ENCODE measurements at places on chromosomes 12 and 14. TPM values are rescaled to one million over a fixed set of nuclear protein-coding genes. Genes with fewer than 3 reads are reported as not detected.

GRCh38 chr12:64549108-64549507 lies 61.2 kb upstream of the RASSF3 start:
- H3K27me3 ChIP-seq = no peaks in the 10 kb centered on the region
- no peaks in the 10 kb centered on the region for H3K4me1 ChIP-seq
- no peak overlapping the region for H3K27ac ChIP-seq

DNA sequence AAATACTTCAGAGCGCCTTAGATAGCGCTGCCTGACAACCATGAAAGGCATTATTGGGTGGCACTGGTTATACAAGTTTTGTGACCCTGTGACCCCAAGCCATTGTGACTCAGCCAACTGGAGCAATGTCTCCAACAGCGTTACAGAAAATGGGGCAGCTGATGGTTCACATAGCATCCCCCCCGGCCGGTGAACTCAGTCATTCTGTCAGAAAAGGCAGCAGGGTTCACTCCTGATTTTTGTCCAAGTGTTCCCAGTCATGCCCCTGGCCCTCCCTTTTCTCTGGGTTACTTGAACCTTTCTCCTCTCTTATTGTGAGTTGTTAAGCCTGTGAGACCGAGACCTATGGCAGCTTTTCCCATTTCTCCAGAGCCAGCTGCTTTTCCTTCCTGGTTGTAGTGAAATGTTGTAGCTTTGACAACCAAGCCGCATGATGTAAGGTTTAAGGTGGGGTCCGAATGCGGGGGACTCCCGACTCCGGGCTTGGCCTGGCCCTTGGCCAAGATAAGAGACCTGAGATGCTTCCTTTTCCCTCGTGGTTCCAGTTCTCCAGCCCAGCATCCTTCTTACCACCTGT lies 22.0 kb downstream of the CD9 start:
- peaks cover 100% of the 10 kb centered on the region for H3K4me1 ChIP-seq
- H3K4me3 ChIP-seq = no peak overlapping the region
- no peak overlapping the region for H3K27ac ChIP-seq
- peaks cover 8% of the 10 kb centered on the region for H3K36me3 ChIP-seq
- no peaks in the 10 kb centered on the region for H3K27me3 ChIP-seq

DNA sequence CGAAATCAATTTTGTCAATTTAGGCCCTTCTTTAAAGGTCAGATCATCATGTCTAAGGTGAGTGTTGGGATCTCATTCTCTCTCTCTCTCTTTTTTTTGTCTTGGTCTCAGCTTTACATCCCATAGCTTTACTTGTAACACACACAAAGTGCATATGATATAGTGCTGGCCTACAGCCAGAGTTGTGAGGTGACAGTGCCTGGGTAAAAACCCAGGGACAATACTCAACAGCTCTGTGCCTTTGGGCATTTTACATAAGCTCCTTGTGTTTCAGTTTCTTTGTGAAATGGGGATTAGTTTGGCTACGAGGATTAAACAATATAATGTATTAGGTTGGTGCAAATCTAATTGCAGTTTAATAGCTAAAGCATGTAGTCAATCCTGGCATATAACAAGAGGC lies 40.2 kb downstream of the GRIP1 start:
- no peak for DNase-seq
- H3K4me1 ChIP-seq = no peaks in the 10 kb centered on the region
- H3K27me3 ChIP-seq = no peaks in the 10 kb centered on the region
- H3K4me3 ChIP-seq = no peak overlapping the region
- H3K36me3 ChIP-seq = no peaks in the 10 kb centered on the region

DNA sequence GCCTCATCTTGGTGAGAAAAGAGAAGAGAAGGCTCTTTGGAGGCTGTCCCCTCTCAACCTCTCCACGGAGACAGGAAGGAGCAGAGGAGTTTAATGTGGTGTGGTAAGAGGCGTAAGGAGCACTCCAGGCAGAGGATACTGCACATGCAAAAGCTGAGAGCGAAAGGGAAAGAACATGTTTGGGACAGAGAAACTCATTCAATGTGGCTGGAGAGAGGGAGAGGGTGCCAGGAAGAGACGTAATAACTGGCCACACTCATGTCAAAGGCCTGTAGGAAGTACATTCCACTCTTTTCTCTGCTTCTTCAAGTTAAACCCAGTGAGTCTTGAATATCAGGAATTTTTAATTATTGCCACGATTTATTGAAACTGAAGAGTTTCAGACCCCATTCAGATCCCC lies 12.0 kb downstream of the VDR start:
- H3K4me3 ChIP-seq = no peak overlapping the region
- H3K36me3 ChIP-seq = no peaks in the 10 kb centered on the region
- no peaks in the 10 kb centered on the region for H3K27me3 ChIP-seq
- H3K4me1 ChIP-seq = no peaks in the 10 kb centered on the region
- H3K27ac ChIP-seq = no peak overlapping the region

GRCh38 chr14:52399104-52399503 lies 85.0 kb downstream of the PTGER2 start:
- no peak overlapping the region for H3K4me3 ChIP-seq
- DNase-seq = no peak
- no peaks in the 10 kb centered on the region for H3K27me3 ChIP-seq
- no peaks in the 10 kb centered on the region for H3K36me3 ChIP-seq
- H3K4me1 ChIP-seq = peaks cover 35% of the 10 kb centered on the region

- no peak overlapping the region for H3K4me3 ChIP-seq
- H3K4me1 ChIP-seq = no peaks in the 10 kb centered on the region
- H3K27ac ChIP-seq = no peak overlapping the region
- no peak for DNase-seq
- H3K27me3 ChIP-seq = no peaks in the 10 kb centered on the region
Observed at GRCh38 chr14:30651937-30652336, 29.8 kb downstream of the SCFD1 start.

DNA sequence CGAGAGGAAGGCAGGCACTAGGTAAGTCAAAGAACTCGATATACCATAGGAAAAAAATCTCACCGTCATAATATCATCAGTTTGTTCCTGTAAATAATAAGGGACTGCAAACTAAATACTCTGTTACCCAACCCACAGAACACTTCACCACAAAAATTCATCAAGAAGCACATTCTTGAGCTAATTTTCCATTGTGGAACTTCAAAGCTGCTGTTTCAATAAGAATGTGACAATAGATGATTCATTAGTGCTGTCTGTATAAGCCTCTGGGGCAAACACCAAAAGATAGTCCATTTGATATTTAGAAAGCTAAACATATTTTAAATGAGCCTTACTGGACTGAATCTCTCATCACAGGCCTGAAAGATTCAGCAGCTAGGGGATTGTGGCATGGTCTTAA lies 219.4 kb downstream of the KSR2 start:
- H3K36me3 ChIP-seq = no peaks in the 10 kb centered on the region
- H3K4me1 ChIP-seq = no peaks in the 10 kb centered on the region
- DNase-seq = no peak
- H3K27me3 ChIP-seq = peaks cover 6% of the 10 kb centered on the region
- H3K27ac ChIP-seq = no peak overlapping the region

ZNF26 gene
- total RNA-seq = 3.4 TPM

LMNTD1 gene
- total RNA-seq = not detected

AQP5 gene
- total RNA-seq = not detected

DNA sequence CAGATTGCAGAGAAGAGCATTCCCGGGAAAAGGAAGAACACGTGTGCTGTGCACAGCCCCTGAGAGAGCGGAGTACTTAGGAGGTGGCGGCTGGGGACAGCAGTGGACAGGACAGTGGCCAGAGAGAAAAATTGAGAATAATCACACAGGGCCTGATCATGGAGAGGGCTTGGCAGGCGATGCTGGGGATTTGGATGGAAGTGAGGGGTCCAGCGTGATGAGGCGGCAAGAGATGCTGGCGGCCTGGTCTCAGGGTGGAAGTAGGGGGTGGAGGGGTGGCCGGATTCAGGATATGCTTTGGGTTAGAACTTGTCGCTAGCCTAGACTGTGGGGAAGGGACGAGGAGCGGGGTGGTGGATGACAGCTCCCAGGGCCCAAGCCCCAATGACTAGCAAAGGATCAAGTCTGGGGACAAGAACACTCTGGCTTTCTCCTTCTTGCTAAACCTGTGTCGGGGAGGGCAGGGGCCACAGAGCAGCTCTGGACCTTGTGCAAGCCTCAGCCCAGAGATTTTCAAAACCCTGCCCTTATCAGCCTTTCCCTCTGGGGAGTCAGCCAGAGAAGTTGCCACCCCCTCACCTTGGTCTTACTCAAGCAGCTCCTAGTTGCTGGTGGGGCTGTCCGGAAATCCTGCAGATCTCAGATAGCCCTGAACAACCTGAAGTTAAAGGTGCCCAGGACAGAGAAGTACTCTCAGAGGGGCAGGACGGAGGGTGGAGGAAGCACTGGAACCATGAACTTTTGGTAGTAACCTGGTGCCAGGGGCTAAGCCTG lies 1.3 kb downstream of the HVCN1 start:
- H3K27ac ChIP-seq = no peak overlapping the region
- peaks cover 55% of the 10 kb centered on the region for H3K4me1 ChIP-seq
- no peaks in the 10 kb centered on the region for H3K36me3 ChIP-seq
- H3K27me3 ChIP-seq = no peaks in the 10 kb centered on the region

- H3K4me1 ChIP-seq = no peaks in the 10 kb centered on the region
- H3K27me3 ChIP-seq = no peaks in the 10 kb centered on the region
- no peaks in the 10 kb centered on the region for H3K36me3 ChIP-seq
- H3K27ac ChIP-seq = no peak overlapping the region
Observed at GRCh38 chr14:34425095-34425851, 36.8 kb downstream of the SPTSSA start.

KRT6A gene
- total RNA-seq = not detected

SERPINA3 gene
- 73.9 TPM for total RNA-seq

GRCh38 chr14:93549595-93549994 lies 118.9 kb downstream of the UNC79 start:
- no peaks in the 10 kb centered on the region for H3K36me3 ChIP-seq
- H3K4me1 ChIP-seq = peaks cover 2% of the 10 kb centered on the region
- no peaks in the 10 kb centered on the region for H3K27me3 ChIP-seq
- H3K27ac ChIP-seq = no peak overlapping the region
- H3K4me3 ChIP-seq = no peak overlapping the region

MYO1H gene
- not detected for total RNA-seq

TAS2R42 gene
- total RNA-seq = not detected

DNA sequence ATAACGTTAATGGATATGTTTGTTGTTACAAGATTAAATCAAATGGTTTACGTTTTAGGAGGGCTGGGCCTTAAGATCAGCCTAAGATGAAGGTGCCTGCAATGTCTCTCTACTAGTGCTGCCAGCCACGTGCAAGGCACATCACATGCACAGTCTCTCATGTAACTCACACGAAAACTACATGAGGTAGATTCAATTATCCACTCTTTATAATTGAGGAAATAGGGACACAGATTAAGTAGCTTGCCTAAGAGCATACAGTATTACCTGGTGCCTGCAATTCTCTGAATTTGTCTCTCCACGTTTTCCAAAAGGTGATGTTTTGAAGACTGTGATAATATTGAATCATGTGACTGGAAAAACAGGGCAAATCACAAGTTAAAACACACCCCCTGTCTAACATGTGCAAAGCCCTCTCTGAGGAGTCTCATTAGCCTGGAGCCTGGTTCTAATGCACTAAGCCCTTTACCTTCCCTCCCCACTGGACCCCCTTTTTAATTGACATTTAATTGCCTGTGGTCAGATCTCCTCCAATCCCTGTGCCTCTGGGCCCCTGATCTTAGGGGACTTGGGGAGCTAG lies 14.6 kb upstream of the ATP2A2 start:
- H3K27ac ChIP-seq = peak overlapping the region; percentile 65
- H3K4me1 ChIP-seq = peaks cover 56% of the 10 kb centered on the region
- no peaks in the 10 kb centered on the region for H3K27me3 ChIP-seq
- no peaks in the 10 kb centered on the region for H3K36me3 ChIP-seq
- H3K4me3 ChIP-seq = peak overlapping the region; percentile 34
- DNase-seq = no peak

GRCh38 chr12:66140731-66141130 lies 10.2 kb upstream of the LLPH start:
- H3K27me3 ChIP-seq = no peaks in the 10 kb centered on the region
- DNase-seq = no peak
- no peak overlapping the region for H3K27ac ChIP-seq
- H3K4me3 ChIP-seq = no peak overlapping the region
- peaks cover 92% of the 10 kb centered on the region for H3K36me3 ChIP-seq
